ENCODE measurements at places on chromosomes 7 and 10.

DNA sequence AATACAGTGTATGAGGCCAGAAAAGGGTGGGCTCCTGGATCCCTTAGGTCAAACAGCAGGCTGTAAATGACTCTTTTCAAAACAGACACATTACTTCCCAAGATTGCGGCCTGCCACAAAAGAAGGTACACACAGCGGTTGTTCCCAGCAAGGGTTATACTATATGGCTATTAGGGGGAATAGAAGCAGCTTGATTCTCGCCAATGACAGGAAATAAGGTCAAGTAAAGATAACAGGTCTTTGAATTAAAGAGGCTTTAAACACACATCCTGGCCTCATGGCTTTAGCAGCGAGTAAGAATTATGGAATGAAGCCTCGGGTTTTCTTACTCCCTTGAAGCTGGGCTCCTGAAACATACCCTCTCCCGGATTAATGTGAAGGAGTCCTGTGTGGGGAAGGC lies 58.3 kb downstream of the CYP26A1 start:
- no peak for DNase-seq

DNA sequence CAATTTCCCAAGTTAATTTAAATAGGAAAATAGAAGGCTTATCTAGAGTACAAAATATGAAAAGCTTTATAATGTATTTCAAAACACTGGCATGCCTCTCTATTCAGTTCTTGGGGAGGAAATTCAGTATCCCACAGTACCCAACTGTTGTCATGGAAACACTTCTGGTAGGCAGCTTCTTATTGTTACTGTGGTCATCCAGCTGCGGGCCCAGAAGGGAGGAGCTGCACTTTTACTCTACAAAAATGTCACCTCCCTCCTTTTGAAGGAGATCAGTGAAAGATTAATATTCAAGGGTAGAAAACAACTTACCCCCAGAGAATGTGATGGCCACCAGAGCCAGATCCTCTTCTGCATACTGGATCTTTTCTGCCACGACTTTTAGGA lies 202.8 kb downstream of the RAPGEF5 start:
- no peak for DNase-seq

- no peak for DNase-seq
These were observed 170.8 kb upstream of the KLF14 start for GRCh38 chr7:130904792-130905191.

- peak; percentile 96 for DNase-seq
These were observed at the start of gene PYROXD2 for GRCh38 chr10:98414932-98415730. TSS of gene PYROXD2 (minus strand) at chr10:98415182. CDS start at chr10:98415135, 47 bp downstream.

GRCh38 chr10:89283936-89284475 lies 17.8 kb upstream of the IFIT2 start:
- peak; percentile 71 for DNase-seq

GRCh38 chr7:103576641-103577040 lies 130.6 kb upstream of the SLC26A5 start:
- no peak for DNase-seq

DNA sequence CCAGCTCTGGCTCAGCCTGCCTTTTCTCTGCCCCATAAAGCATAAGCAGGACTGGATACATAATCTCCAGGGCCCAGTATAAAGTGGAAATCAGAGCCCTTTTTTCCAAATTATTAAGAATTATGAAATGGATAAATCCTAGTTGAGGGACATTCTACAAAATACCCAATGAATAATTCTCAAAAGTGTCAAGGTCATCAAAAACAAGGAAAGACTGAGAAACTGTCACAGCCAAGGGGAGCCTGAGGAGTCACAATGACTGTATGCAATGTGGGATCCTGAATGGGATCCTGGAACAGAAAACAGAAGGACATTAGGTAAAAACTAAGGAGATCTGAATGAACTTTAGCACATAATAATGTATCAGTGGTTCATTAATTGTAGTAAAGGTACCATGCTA lies 4.8 kb upstream of the UNC5B start:
- DNase-seq: no peak
